ENCODE measurements at places on chromosomes 5 and 9.

DNA sequence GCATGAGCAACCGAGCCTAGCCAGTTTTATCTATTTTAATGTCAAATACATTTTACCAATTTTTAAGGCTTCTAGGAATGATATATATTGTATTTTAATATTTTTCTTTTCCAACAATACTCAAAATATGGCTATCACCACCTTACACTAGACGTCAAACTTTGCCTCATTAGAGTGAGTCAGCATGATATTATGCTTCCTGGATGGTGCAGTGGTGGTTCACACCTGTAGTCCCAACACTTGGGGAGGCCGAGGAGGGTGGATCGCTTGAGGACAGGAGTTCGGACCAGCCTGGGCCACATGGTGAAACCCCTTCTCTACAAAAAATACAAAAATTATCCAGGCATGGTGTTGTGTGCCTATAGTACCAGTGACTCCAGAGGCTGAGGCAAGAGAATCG is 7.3 kb upstream of the CDC14B start:
- no peak for DNase-seq

GRCh38 chr9:4630836-4631235 is 31.3 kb upstream of the PLPP6 start:
- DNase-seq, result no peak

GRCh38 chr5:172860520-172861443 is 26.7 kb downstream of the ERGIC1 start:
- DNase-seq, result no peak

DNA sequence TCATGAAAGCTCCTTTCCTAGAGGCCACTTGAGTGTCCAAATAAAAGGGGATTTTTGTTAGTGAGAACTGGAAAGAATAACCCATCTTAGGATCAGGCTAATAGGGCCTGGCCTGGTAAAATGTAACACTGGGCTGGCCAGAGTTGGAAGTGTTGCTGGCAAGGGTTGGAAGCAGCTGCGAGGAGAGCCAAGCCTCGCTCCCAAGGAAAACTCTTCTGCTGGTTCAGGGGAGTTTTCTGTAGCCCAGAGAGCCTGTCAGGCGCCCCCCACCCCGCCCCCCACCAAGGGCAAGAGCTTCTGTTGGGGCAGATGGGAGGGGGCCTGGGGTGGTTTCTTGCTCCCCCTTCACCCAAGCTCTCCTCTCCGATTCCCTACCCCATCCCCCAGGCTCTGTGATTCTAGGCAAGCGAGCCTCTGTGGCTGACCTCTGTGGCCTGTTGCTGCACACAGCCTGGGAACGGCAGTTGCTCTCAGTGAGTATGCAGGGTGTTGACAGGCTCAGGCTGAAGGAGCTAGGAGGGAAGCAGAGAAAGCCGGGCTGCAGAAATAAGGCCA is 547.8 kb downstream of the CCDC171 start:
- DNase-seq, result no peak

- DNase-seq, result no peak
Observed at GRCh38 chr9:113386571-113387393, 10.0 kb upstream of the HDHD3 start.

DNA sequence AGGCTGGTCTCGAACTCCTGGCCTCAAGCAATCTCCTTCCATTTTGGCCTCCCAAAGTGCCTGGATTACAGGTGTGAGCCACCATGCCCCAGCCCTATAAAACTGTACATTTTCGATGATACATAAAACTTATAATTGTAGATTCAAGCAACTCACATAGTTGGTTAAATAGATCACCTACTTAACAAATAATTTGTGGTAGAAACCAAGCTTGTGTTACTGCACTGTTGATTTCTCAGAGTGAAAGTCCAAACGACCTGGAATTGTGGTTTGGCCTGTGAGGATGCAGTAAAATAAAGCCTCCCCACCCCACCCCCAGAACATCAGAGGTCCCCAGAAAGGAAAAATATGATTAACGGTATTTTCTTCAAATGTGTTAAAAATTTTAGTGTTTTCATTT is 92.7 kb downstream of the TRIO start:
- no peak for DNase-seq

DNA sequence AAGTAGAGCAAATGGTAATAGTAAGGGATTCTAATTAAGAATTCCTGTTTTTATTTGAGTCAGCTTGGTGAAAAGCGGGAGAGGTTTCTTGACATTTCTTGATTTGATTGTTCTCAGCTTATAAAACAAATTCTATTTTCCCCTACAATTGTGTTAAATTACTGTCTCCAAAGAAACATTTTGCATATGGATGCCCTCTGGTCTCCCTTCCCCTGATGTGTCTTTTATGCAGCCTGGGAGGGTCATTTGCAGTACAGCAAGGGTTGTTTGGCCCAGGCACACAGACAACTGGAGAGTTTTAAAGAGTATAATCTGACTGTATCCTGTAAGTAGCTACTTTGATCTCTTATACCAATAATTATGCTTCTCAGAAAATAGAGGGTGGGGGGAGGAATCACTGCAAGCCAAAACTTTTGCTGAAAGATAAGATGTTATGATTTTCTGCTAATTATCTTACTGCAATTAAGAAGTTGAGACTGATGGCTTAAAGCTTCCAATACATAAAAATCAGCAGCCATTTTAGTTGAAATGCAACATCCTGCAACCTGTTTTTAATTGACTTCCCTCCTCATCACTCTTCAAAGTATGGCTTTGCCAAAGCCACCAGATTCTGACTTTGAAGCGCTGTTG is 204.1 kb upstream of the SEMA6A start:
- no peak for DNase-seq

DNA sequence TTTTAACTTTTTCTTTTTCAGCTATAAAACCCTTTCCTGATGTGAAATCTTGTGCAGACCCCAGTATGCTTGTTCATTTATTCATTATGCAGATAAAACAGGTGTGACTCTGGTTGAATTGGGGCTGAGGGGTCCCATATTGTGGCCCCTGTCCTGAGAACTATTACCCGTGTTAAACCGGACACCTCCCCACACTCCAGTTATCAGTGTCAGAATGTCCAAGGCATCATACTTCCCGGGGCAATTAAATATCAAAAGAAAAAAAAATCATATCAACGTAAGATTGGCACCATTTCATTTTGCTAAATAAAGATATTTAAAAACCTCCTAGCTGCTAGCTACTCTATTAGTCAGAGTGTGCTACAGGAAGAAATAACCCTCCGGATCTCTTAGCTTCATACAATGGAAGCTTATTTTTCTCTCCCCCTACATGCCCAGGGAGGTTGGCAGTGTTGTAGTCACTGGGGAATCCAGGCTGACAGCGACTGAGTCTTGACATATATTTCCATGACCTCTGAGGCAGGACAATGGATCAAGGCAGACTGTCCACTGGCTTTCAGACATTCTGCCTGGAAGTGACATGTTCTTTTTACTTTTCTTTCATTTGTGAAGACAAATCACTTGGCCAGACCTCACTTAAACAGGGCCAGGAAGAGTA is 170.0 kb downstream of the SEC61B start:
- no peak for DNase-seq

- peak; percentile 70 for DNase-seq
Observed at GRCh38 chr9:132946631-132947295, 2.3 kb upstream of the TSC1 start.

DNA sequence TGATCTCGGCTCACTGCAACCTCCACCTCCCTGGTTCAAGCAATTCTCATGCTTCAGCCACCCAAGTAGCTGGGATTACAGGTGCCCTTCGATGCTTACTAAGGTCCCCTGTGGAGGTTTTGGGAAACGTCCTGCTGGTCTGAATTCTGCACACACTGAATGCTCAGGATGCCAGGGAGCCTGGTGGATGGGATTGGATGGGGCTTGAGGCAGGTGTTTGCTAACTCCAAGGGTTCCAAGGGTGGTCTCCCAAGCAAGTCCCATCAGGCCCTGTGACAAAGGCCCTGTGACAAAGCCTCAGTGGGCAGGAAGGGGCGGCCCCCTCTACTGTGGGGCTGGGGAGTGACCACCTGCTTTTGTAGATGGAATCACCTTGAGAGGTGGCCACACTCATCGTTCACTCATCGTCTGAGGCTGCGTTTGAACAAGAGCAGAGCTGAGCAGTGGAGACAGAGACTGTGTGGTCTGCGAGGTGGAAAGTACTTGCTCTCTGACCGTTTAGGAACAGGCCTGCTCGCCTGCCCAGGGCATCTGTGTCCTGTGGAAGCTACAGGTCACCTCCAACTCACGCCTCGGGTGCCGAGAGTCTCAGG is 40.2 kb downstream of the MRPL36 start:
- no peak for DNase-seq

DNA sequence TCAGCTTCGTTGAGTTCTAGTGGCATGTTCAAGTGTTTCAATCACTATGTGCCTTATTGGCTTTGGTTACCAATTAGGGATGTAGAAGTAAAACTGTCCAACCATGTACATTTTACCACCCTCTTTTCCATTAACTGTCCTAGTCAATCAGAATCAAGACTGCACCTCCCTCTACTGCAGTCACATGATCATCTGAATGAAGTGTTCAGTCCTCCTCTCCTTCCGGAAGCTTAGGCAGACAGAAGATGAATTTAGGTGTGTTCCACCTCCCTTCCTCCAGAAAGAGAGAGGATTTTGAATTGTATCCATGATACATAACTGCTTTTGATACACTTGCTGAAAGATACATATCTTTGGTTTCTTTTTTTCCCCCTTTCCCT is 133.7 kb downstream of the ERCC6L2 start:
- DNase-seq, result no peak

DNA sequence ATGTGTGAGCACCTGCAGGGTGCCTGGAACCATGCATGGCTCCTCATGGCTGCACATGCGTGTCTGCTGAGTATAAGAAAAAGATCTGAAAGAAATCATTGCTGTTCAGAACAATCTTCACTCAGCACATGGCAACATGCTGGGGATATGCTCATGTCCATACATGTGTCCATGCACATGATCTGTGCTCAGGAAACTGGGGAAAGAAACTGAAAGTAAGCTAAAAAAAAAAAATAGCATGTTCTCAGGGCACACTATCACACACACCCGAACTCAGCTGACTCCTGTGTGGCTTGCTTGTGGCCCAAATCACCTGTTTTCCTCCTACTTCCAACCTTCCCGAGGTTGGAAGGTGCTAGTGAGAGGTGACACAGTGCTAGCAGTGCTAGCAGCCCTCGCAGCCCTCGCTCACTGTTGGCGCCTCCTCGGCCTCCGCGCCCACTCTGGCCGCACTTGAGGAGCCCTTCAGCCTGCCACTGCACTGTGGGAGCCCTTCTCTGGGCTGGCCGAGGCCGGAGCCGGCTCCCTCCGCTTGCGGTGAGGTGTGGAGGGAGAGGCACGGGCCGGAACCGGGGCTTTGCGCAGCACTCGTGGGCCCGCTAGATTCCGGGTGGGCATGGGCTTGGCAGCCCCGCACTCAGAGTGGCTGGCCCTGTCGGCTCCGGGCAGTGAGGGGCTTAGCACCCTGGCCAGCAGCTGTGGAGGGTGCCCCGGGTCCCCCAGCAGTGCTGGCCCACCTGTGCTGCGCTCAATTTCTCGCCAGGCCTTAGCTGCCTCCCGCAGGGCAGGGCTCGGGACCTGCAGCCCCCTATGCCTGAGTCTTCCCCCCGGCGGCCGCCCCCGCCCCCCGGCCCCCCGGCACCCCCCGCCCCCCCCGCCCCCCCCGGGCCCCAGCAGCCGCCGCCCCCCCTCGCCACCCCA is 76.0 kb downstream of the GADD45G start:
- no peak for DNase-seq

GRCh38 chr5:176629853-176630680 is at the start of the genes EIF4E1B and SNCB:
TSS of gene EIF4E1B (plus strand) at chr5:176630675. CDS start at chr5:176642788, 12,113 bp downstream.
TSS of gene SNCB (minus strand) at chr5:176630534. CDS start at chr5:176629654, 880 bp downstream.
- DNase-seq, result peak; percentile 60

Data from HTR-8/SVneo (cell line).